Fibroblast of pulmonary artery (primary cell): ENCODE measurements at places on chromosomes 7 and 10.

DNA sequence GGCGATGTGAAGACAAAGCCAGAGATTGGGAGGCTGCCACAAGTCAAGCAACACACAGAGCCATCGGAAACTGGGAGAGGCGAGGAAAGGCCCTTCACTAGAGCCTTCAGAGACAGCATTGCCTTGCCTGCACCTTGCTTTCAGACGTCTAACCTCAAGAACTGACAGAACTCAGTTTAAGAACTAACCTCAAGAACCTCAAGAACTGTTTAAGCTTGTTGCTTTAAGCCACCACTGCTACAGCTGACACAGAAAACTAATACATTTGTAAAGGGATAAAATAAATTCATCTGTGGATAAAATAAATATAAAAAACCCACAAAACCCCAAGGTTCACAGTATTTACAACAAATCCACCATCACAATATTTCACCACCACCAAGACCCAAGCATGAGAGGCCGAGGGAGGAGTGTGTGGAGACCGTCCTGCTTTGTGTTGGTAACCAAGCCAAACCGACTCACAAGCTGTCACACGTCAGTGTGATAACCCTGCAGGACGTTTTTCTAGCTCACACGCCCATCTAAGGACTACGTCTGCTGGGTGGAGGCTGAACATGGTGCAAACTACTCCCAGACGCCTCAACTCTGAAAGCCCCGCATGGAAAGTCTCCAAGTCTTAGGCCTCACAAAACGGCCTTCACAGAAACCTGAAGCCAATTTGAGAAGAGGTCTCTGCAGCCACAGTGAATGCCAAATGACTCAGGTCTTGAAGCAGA lies 116.8 kb downstream of the ABLIM1 start:
- DNase-seq = peak; percentile 87

DNA sequence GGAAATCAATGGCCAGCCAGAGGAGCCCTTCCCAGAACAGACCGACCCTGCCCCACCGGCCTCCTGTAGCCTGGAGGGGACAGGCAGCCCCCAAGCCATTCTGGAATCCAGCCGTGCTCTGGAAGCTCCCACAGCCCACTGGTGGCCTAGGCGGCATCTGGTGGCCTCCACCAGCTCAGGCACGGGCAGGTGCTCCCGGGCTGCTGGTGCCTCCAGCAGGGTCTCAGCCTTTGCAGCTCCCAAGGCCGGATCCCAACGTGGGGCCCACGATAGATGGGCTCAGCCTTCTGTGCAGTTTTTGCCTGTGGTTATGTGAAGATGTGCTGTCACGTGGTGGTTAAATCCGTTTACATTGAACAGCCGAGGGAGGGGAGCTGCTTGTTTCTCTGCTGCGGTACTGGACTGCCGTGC lies 44.4 kb downstream of the JAKMIP3 start:
- DNase-seq = no peak

DNA sequence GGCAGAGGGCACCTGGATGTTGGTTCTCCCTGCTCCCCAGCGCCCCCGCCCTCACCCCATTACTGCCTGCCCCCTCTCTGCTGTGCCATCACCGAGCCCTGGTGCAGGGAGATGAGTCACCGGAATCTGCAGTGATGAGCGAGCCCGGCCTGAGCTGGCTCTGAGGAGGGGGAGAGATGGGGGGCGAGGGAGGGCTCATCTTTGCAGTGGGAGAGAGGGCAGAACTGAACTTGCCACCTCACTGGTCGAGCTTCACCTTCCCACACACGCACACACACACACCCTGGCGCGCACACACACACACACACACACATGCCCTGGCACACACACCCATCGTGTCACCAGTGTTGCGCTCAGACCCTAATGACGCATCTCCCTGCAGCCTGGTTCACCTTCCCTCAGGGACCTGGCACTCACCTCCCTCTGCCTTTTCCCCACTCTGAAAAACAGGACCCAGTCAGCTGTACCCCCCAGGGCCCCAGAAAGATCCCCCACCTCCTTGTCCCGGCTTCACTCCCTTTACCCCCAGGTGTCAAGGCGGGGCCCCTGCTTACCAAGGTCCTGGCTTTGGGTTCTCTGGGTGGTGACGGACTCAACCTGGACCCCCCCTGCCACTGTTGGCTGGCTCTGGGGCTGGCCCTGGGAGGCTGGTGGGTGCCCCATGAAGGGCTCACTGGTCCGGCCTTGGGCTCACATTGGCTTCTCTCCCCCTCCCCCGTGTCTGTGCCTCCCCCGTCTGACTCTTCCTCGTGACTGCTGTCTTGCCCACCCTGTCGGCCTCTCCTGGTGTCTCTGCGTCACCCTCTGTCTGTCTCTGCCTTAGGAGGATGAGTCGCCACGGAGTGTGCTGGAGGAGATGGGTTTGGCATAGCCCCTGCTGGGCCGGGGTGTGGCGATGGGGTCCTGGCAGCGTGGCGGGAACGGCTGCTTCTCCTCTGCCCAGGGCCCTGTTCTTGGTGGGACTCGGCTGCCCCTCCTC lies 5.4 kb downstream of the VGF start:
- no peak for DNase-seq

DNA sequence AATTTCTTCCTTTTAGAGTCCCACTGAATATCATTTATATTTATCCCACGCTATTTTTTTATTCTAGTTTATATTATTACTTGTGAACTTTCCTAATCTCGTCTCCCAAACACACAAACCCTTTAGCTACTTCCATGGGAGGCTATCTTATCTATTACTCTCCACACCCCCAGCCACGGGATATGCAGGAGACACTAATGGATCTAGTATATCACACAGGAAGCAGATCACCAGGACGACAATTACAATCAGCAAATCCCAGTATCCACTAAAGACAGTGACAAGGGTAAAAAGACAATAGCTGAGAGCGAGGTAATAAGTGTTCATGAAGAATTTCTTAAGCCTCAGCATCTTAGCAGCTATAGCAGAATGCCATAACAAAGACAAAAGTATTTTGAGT lies 3.8 kb upstream of the AKR1E2 start:
- DNase-seq = no peak

- no peak for DNase-seq
These were observed 117.1 kb downstream of the FGFR2 start for GRCh38 chr10:121481180-121481579.

GRCh38 chr7:91088691-91089090 lies 175.5 kb upstream of the FZD1 start:
- no peak for DNase-seq

GRCh38 chr10:29761916-29762315 lies 127.1 kb upstream of the SVIL start:
- DNase-seq = no peak

GRCh38 chr7:155392726-155393570 lies 65.0 kb upstream of the EN2 start:
- no peak for DNase-seq

GRCh38 chr10:132536241-132536876 lies 1.2 kb upstream of the INPP5A start:
- peak; percentile 12 for DNase-seq

DNA sequence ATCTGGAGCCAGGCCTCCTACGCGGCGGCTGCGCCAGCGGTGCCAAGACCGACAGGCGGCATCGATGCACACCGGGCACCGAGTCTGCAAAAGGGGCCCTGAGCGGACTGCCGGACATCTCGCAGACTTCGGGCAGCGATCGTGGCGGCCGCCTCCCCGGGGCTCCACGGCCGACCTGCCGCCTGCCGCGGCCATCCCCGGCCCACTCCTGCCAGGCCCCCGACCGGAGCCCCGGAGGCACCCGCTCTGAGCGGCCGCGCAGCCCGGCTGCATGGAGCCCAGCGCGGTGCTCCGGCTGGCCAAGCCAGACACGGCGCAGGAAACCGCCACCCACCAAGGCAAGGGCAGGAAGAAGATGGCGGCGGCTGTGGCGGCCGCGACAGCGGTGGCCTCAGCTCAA lies 154.2 kb upstream of the KCTD7 start:
- DNase-seq = no peak

DNA sequence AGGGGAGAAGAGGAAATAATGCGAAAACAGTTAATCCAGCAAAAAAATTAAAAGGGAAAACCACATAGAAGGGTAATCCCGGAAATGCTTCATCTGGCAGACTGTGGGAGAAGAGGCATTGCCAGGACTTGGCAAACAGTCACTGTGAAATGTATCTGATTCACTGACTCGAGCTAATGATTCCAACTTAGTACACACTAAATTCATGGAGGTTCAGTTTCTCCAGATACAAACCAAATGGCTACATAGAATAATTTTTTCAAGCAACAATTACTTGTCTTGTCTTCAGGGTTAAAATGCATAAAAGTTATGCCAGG lies 36.4 kb downstream of the GDI2 start:
- DNase-seq = peak; percentile 69

GRCh38 chr10:7592627-7593026 lies 74.1 kb downstream of the ITIH5 start:
- no peak for DNase-seq

DNA sequence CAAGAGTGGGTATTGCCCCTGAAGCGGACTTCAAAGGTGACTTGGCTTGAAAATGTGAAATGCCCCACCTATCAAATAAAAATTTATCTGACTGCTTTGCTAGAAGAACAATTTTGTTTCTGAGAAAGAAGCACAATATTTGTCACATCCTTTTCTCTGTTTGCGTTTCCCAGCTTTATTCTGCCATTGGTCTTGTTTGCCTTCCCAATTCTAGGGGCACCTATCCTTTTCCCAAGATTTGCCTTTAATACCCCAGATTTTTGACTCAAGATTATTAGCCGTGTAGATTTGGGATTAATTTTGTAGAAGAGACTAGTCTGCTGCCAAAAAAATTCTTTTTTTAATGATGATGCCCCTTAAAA lies 110.2 kb upstream of the LRGUK start:
- no peak for DNase-seq

- DNase-seq = no peak
These were observed 191.5 kb downstream of the CELF2 start for GRCh38 chr10:11208908-11209829.

DNA sequence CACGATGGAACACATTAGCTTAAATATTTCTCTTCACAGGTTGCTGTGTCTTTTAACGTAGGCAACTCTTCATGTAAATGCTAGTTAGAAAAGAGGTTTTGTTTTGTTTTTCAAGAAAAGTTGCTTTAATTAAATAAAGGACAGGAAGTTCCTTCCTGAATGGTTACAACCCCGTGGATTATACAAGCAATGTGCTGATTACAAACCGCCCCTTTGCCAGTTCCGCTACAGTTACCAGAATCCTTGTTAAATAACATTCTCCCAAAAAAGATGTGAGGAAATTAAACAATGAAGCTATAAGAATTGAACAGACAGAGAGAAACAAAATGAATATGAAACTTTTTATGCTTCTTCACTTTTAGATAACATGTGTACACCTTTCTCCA lies 75.1 kb downstream of the LYZL2 start:
- DNase-seq = no peak

- DNase-seq = no peak
These were observed 786.6 kb downstream of the LRMDA start for GRCh38 chr10:76218035-76218434.
